ENCODE measurements at places on chromosomes 4 and X. TPM values are rescaled to one million over a fixed set of nuclear protein-coding genes. Genes with fewer than 3 reads are reported as not detected.
A peak's percentile ranks its signal among the peaks of the same experiment; 100 is the strongest.

DNA sequence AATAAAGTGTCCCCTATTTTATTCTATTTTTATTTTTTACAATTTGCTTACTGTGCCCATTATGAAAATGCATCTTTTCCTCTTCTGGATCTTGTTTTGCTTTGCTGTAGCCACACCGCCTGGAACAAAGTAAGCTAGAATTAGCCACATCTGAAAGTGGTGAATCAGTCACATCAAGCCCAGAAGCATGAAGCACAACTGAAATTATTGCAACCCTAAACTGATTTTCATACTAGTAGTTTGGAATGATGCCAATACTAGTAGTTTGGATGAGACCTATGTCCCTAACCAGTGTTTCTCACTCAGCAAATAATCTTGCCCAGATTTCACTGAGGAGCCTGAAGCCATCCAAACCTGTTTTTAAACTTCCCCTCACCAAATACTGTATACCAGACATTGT, 303.0 kb downstream of the EPHA5 start:
- no peak for DNase-seq
- H3K27ac ChIP-seq = no peak overlapping the region
- no peaks in the 10 kb centered on the region for H3K4me1 ChIP-seq
- H3K27me3 ChIP-seq = no peaks in the 10 kb centered on the region
- no peaks in the 10 kb centered on the region for H3K36me3 ChIP-seq

DNA sequence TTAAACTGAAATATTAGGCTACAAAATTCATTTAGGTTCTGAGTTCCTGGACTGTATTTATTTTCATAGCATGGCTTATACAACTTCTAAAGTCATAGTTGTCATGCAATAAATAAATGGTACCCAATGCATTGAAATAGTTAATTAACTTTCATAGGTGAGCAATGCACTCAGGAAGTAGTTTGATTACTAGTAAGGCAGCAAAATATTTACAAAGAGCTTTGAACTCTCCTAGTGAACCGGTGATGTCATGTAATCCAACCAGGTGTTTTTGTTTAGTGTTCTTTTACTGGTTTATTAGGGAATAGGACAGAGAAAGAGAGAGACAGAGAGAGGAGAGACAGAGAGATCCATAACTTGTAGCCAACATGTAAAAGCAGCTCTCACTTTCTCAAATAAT, 228.6 kb upstream of the CTSO start:
- H3K27me3 ChIP-seq = no peaks in the 10 kb centered on the region
- H3K4me3 ChIP-seq = no peak overlapping the region
- no peaks in the 10 kb centered on the region for H3K4me1 ChIP-seq
- H3K27ac ChIP-seq = no peak overlapping the region
- DNase-seq = no peak
- no peaks in the 10 kb centered on the region for H3K36me3 ChIP-seq

The CXCL11 gene
- total RNA-seq = not detected

GRCh38 chrX:135484641-135485289, 35.7 kb upstream of the INTS6L start:
- H3K4me3 ChIP-seq = no peak overlapping the region
- no peaks in the 10 kb centered on the region for H3K4me1 ChIP-seq
- no peaks in the 10 kb centered on the region for H3K27me3 ChIP-seq
- no peak for DNase-seq
- no peak overlapping the region for H3K27ac ChIP-seq

The TEC gene
- 9.3 TPM for total RNA-seq

- H3K4me3 ChIP-seq = no peak overlapping the region
- DNase-seq = no peak
- H3K4me1 ChIP-seq = no peaks in the 10 kb centered on the region
- H3K36me3 ChIP-seq = no peaks in the 10 kb centered on the region
- no peak overlapping the region for H3K27ac ChIP-seq
These were observed 2407.1 kb downstream of the ARAP2 start for GRCh38 chr4:33837043-33837838.

The ERVMER34-1 gene
- total RNA-seq = 2.7 TPM

- H3K4me1 ChIP-seq = no peaks in the 10 kb centered on the region
- H3K27me3 ChIP-seq = no peaks in the 10 kb centered on the region
- DNase-seq = no peak
- H3K36me3 ChIP-seq = no peaks in the 10 kb centered on the region
- no peak overlapping the region for H3K27ac ChIP-seq
These were observed 178.7 kb downstream of the CHIC2 start for GRCh38 chr4:53885668-53886067.

The CSAG1 gene
- total RNA-seq = not detected

DNA sequence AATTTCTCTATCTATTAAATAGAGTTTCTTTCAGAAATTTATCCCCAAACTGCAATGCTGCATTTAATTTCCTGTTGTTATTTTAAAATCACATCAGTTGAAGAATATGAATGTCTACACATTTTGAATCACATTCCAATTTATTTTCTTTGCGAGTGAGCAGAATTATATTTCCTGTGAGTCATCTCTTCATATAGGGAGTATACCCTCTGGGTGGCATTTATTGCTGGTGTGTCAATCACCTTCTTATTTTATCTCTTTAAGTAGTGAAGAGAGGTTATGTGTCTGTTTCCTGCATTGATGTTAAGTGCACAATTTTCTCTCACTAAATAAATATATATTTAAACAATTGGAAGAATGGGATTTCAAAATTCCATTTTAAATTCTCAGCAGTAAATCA, 511.0 kb upstream of the ATOH1 start:
- H3K36me3 ChIP-seq = no peaks in the 10 kb centered on the region
- H3K4me3 ChIP-seq = no peak overlapping the region
- no peaks in the 10 kb centered on the region for H3K4me1 ChIP-seq
- H3K27me3 ChIP-seq = no peaks in the 10 kb centered on the region
- H3K27ac ChIP-seq = no peak overlapping the region

The MAB21L2 gene
- 0.25 TPM for total RNA-seq

- DNase-seq = no peak
- peak overlapping the region; percentile 36 for H3K27ac ChIP-seq
- no peak overlapping the region for H3K4me3 ChIP-seq
- H3K27me3 ChIP-seq = no peaks in the 10 kb centered on the region
- H3K4me1 ChIP-seq = peaks cover 26% of the 10 kb centered on the region
These were observed 6.5 kb downstream of the ZNF185 start for GRCh38 chrX:152904151-152905080.

The ENPEP gene
- 5.2 TPM for total RNA-seq

The FREM3 gene
- not detected for total RNA-seq

DNA sequence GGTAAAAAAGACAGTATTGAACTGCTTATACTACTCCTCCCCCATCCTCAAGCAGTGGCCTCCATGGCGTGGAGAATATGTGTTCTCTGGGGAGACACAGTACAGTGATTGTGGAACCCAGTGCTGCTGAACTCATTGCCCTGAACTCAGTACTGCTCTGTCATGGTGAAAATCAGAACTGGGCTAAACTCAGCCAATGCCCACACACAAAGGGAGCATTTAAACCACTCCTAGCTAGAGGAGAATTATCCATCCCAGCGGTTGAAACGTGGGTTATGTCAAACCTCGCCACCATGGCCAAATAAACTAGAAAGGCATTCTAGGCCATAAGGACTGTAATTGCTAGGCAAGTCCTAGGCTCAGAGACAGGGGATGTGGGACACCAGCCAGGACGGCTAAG, 131.8 kb downstream of the SPOCK3 start:
- DNase-seq = no peak
- H3K36me3 ChIP-seq = no peaks in the 10 kb centered on the region
- H3K27me3 ChIP-seq = no peaks in the 10 kb centered on the region
- H3K4me3 ChIP-seq = no peak overlapping the region
- no peak overlapping the region for H3K27ac ChIP-seq

DNA sequence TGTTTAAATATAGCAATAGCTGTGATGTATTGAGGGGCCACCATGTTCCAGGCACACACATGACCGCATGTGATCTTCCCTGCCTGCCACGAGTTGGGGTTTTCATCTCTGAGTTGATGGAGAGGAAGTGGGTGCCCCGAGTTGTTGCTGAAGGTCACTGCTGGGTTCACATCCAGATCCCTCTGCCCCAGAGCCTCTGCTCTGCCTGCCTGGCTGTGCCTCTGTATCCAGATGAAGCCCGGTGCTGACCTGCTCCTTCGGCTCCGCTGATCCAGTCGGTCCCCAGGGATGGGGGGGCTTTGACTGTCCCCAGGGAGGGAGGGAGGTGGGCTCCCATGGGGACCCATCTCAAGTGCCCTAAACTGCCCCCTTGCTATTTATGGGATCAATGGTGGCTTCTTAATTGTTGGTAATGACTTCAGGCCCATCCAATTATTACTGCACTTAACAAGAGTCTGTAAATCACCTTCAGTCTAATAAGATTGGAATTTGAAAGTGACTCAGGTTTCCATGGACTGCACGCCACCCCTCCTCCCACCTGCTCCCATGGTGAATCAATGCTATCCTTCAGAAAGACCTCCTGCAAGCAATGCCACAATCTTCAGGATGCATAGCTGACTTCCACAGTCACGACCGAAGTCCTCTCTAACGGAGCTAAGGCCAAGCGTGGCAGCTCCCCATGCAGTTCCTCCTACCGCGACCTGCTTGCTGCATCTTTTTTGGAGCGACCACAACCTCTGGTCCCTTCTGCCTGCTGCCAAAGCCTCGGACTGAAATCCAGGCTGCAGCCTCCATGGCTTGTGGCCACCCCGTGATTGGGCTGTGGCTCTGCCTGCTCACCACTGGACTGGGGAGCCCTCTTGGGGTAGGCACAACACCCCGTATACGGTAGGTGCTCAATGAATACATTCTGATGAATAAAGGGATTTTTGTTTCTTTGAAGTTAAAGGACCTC, 73.1 kb downstream of the CPZ start:
- DNase-seq = no peak
- no peaks in the 10 kb centered on the region for H3K4me1 ChIP-seq
- H3K36me3 ChIP-seq = no peaks in the 10 kb centered on the region
- H3K27me3 ChIP-seq = no peaks in the 10 kb centered on the region
- H3K4me3 ChIP-seq = no peak overlapping the region

DNA sequence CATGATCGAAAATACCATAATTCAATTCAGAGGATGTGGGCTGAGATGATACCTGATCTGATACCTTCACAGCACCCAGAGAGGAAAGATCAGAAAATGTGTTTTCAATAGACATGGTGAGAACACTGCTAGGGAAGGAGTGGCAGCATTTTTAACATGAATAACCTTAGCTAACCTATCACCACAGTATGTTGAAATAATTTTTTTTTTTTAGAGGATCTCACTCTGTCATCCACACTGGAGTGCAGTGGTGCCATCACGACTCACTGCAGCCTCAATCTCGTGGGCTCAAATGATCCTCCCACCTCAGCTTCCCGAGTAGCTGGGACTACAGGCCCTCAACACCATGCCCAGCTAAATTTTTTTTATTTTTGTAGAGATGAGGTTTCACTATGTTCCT, 90.5 kb upstream of the RAPGEF2 start:
- H3K27ac ChIP-seq = no peak overlapping the region
- no peak overlapping the region for H3K4me3 ChIP-seq
- H3K27me3 ChIP-seq = no peaks in the 10 kb centered on the region
- DNase-seq = no peak
- peaks cover 8% of the 10 kb centered on the region for H3K4me1 ChIP-seq

The MORC4 gene
- 17.9 TPM for total RNA-seq

The CT45A5 gene
- total RNA-seq = not detected

The SORBS2 gene
- total RNA-seq = 60.4 TPM

The TGIF2LX gene
- not detected for total RNA-seq

DNA sequence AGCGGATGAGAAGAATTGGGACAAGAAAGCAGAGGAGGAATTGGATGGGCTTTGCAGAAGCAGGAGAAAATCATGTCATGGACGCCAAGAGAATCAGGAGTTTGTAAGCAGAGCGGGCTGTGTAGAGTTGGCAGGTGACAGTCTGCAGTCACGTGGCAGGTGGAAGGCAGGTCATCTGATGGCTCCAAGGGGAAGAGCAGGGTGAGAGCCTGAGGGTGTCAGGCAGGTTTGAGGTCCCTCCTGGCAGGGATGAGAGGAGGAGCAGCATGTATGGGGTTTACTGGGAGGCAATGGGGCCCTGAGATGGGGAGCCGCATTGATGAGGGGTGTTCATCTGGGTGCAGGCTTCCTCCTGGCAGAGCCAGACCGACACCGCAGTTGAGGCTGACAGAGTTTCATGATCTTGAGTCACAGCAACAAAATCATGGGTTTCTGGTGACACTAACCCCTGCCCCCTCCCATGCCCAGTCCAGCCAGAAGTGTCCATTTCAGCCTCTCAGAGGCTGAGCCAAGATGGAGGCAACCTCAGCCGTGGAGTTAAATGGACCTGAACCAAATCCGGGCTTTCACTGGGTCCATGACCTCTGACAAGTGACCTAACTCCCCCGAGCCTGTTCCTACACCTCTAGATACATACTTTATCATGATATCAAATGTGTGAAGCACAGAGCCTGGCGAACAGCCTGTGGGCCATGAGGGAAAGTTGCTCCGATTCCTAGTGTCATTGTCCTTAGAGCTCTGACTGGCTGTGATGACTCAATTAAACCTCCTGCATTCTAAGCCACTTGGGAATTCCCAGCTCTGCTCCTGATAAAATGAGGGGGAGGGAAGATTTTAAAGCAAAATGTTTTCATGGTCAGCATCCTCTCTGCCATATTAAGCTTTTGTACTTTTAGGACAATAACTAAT, 36.1 kb downstream of the EVC start:
- H3K4me3 ChIP-seq = no peak overlapping the region
- H3K27ac ChIP-seq = peak overlapping the region; percentile 56
- no peak for DNase-seq
- H3K4me1 ChIP-seq = peaks cover 13% of the 10 kb centered on the region
- H3K27me3 ChIP-seq = no peaks in the 10 kb centered on the region

GRCh38 chr4:1711571-1712215, 426 bp downstream of the SLBP start:
- H3K27me3 ChIP-seq = no peaks in the 10 kb centered on the region
- no peak for DNase-seq
- peak overlapping the region; percentile 71 for H3K4me3 ChIP-seq
- H3K27ac ChIP-seq = peak overlapping the region; percentile 97

DNA sequence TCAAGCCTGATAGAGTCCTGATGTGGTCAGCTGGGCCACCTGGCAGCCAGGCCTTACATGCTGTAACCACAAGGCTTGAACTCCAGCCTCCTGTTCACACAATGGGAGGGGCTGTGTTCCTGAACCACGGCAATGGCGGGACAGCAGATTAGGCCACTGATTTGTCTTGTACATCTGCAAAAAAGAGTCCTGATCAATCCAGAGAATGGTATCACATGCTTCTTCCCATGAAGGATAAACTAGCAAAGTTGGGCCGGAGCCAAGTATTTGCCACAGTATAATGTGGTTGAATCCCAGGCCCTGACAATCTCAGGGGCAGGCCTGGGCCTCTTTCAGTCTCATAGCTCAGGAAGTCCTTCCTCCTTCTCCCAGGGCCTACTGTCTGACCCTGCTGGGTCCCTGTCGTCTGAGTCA, 2182.5 kb upstream of the AGA start:
- no peaks in the 10 kb centered on the region for H3K4me1 ChIP-seq
- no peak overlapping the region for H3K27ac ChIP-seq
- H3K4me3 ChIP-seq = no peak overlapping the region
- no peaks in the 10 kb centered on the region for H3K36me3 ChIP-seq
- H3K27me3 ChIP-seq = no peaks in the 10 kb centered on the region

The HHIP gene
- total RNA-seq = 0.25 TPM

The ARX gene
- total RNA-seq = not detected

The NHS gene
- 8.3 TPM for total RNA-seq
